AG09319 (cell line): ENCODE measurements at places on chromosomes 5 and 9.

DNA sequence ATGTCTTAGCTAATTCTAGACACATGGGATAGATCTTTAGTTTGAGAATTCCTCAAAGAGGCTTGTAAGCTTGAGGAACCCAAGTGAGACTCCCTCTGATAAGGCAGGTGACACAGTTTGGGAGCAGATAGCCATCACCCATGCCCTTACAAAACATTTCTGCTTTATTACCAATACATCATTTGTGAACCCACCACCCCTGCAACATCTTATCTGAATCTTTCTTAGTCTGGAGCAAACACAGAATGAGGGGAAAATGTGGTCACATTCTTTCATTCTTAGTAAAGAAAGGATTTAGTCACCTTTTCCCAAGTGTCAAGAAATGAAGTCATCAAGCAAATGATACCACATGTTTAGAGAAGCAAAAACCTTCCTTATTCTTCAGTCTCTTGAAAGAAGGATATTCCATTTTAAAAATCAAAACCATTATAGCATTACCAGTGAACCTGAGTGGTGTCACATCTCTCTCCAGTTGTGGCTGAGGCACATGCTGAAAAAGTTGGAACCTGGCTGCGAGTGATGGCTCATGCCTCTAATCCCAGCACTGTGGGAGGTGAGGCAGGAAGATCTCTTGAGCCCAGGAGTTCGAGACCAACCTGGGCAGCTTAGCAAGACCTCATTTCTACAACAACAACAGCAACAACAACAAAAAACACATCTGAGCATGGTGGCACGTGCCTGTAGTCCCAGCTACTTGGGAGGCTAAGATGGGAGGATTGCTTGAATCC, 65.9 kb downstream of the PRKACG start:
- DNase-seq: no peak

GRCh38 chr9:28120626-28121025, 547.3 kb upstream of the C9orf72 start:
- no peak for DNase-seq

GRCh38 chr5:164637931-164638521, 1132.6 kb downstream of the MAT2B start:
- DNase-seq: no peak

DNA sequence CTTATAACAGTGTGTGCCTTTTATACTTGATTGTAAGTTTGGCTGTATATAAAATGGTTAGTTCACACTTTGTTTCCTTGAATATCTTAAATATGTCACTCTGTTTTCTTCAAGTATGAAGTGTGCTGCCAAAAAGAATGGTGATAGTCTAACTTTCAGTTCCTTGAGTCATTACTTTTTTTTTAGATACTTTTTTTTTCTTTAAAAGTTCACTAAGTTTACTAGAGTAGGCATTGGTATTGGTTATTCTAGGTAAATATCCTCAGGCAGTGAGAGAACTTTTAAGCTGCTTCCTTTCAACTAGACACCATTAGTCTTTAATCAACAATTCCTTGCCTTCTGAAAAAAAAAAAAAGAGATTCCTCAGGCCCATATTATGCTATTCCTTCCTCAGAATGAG, 41.9 kb downstream of the SPEF2 start:
- no peak for DNase-seq

DNA sequence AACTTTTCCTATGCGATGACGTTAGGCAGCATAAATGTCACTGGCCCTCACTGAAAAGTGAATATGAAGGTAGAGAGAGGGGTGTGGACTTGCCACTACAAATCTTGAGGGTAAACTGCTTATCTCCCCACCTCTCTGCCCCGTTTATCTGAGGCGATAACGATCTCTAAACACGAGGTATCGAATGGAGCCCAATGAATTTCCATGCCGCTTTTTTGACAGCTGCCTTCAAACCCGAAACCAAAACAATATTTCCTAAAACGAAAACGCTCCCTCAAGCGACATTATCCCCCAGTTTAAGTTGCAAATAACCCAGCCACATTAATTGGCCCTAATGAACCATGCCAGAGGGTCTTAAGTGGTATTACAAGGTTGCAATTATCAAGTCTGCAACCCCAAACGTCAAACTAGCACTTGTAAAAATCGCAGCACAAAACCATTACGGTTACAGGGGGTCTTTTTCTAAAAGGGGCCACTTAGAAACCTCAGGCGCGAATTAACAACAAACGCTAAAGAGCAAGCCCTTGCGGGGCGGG, 1.4 kb downstream of the NR3C1 start:
- no peak for DNase-seq

DNA sequence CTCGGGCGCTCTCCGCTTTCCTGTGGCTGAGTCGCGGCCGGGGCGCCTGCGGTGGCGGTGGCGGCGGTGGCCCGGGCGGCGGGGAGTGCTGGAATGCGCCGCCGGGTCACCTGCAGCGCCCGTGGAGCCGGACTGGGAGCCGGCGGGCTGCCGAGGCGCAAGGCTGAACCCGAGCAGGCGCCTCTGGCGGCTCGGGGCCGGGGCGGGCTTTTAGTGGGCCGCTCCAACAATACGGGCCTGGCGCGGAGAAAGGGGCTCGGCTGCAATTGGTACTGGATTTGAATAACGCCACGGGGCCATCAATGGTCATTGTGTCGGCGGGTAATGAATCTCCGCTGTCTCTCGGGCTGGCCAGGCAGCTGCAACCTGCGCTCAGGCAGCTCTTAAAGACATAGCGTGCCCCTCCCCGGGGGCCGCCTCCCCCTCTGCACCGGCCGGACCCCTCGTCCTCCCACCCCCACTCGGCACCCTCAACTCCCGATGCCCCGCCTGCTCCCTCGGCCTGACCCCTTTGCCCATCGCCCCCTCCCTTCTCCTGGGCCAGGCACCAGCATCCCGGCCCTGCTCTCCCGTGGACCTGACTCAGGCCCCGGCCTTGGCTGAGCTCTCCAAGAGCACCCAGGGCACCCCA, 22.1 kb downstream of the URM1 start:
- DNase-seq: no peak

- no peak for DNase-seq
Measured at GRCh38 chr5:174317256-174317894, 271.9 kb downstream of the NSG2 start.

- DNase-seq: peak; percentile 87
Measured at GRCh38 chr9:136326061-136326760, 1.1 kb upstream of the GPSM1 start.

DNA sequence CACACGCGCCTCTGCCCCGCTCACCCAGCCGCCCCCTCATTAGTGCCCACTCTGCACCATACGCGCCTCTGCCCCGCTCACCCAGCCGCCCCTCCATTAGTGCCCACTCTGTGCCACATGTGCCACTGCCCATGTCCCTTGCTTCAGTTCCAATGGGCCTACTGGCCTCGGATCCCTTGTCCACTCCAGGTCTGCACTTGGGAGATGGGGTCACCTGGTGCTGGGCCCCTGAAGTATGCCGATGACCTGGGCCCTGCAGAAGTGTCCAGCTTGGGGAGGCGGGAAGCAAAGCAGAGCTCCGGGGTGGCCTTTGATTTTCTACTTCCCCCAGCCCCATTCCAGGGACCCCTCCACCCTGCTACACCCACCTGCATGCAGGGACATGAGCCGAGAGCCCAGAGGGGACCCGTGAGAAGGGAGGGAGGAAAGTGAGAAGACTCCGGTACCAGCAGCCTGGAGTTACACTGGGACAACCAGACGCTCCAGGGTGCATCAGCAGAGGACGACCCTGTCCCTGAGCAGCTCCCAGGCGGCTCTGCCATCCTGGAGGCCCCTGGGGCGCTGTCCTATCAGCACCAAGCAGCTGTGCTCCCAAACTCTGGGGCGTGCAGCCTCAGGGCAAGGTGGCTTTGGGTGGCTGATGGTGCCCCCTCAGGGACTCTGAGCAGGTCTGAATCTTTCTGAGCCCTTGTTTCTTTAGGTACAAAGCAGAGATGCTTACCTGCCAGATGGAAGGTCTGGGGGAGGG, 140.8 kb downstream of the RXRA start:
- no peak for DNase-seq

DNA sequence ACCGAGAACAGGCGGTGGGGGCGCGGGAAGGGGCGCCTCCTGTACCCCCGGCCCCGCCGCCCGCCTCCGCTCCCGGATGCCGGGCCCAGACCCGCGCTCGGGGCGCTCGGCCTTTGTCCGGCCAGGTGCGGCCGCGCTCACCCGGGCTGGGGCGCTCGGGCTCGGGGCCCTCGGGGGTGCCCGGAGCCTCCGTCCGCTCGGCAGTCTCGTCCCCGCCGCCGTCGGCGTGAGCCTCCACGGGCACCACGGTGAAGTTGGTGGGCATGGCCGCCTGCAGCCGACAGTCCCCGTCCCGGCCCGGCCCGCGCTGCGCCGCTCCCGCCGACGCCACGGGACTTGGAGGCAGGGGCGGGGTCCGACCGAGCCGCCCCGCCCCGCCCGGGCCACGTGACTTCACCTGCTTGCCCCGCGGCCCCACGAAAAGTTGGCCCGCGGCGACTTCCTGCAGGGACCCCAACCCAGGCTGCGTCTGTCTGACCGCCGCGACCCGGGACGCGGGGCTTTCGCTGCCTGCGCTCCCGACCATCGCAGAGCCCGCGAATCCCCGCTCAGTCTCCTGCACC, at the start of gene SLC12A7:
SLC12A7 (minus strand) TSS at position 337 of the 563 bp plus-strand sequence; CDS start at position 265, 72 bp downstream.
- DNase-seq: no peak

GRCh38 chr5:171882118-171882517, 96.5 kb downstream of the SMIM23 start:
- DNase-seq: no peak

DNA sequence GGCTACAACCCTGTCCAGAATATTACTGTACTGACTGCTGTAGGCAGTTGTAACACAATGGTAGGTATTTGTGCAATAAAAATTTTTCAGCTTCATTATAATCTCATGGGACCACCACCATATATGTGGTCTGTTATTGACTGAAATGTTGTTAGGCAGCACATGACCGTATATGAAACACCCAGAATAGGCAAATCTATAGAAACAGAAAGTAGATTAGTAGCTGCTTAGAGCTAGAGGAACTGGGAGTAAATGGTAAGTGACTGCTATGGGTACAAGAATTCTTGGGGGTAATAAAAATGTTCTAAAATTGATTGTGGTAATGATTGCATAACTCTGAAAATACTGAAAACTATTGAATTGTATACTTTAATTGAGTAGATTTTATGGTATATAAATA, 185.7 kb downstream of the ESM1 start:
- DNase-seq: no peak

DNA sequence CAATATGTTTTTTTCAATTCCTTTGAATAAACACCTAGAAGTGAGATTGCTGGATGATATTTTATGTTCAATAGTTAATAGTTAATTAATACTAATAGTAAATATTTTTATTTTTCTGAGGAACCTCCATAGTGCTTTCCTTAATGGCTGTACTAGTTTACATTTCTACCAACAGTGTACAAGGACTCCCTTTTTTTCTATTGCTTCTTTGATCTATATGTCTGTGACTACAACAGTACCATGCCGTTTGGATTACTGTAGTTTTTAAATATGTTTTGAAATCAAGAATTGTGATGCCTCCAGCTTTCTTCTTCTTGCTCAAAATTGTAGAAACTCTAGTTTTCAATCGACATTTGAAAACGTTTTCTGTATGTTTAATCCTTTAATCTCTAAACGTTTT, 39.5 kb upstream of the ADAMTS16 start:
- no peak for DNase-seq

GRCh38 chr9:26145938-26146337, 467.7 kb upstream of the TUSC1 start:
- DNase-seq: no peak

DNA sequence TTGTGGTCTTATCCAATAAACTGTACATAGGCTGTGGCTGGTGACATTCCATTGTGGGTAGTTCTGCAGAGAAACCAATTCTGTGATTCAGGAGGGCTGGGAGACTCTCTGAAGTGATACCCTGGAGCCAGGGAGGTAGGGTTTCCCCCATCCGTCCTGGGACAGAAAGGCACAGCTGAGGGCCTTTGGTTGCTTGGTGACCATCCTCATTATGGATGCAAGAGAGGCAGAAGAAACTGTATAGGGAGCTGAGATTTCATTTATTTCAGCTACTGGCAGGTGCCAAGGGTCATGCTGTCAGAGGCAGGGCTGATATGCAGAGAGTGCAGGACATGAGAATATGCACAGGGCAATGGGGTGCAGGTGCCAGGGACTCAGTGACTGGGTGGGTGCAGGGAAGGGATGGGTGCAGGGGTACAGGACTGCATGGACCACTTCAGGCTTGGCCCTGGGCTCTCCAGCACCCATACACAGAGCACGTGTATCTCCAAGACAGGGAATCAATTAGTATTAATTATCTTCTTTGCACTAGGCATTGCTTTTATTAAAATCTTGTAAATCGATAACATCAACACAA, 236.5 kb downstream of the ICE1 start:
- DNase-seq: no peak

- DNase-seq: no peak
Measured at GRCh38 chr5:44714871-44715561, 93.7 kb upstream of the MRPS30 start.

DNA sequence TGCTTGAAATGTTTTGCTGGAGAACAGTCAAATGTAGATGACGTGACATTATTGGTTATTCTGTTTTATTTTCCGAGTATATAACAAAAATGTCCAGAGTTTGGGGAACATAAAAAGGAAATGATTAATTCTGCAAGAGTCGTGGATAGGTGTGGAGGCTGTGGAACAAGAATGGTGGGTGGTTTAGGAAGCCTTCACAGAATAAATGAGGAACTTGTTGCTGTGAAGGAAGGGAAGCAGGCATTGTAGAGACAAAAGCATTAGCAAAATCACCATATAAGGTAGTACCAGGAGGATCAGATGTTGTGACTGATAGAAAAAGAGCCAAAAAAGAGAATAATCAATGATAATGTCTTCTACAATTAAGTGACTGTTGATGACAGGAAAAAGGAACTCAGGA, 66.2 kb upstream of the CNTLN start:
- no peak for DNase-seq
